ENCODE measurements at places on chromosomes 4 and X.

DNA sequence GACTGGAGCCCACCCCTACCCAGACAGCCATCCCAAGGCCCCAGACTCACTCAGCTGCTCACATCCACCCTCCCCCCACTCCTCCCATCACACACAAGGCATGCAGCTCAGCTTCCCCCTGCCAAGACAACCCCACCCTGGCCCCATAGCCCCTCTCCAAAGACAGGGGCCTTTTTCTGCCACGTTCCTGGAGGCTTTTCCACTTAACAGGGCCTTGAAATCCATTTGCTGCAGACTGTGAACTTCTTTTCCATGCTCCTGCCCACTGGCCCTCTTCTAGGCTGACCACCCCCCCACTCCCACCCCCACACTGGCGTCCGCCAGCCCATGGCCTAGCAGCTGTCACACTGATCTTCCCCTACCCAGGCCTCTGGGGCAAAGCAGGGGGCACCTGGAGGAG is 76.0 kb downstream of the PJA1 start:
- no peak for DNase-seq

- no peak for DNase-seq
These were observed 168.3 kb downstream of the TMA16 start for GRCh38 chr4:163662768-163663167.

- no peak for DNase-seq
These were observed 8.1 kb downstream of the RTL5 start for GRCh38 chrX:72123471-72124185.

DNA sequence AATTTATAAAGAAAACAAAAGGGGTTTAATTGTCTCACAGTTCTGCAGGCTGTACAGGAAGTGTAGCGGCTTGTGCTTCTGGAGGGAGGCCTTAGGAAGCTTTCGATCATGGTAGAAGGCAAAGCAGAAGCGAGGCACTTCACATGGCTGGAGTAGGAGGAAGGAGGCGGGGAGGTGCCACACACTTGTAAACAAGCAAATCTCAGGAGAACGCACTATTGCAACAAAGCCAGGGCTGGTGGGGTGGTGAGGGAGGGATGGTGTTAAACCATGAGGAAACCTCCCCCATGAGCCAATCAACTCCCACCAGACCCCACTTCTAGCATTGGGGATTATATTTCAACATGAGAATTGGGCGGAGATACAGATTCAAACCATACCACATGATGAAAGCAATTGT is 1116.3 kb downstream of the FAT4 start:
- DNase-seq: no peak

- no peak for DNase-seq
These were observed 28.7 kb downstream of the STIM2 start for GRCh38 chr4:26889356-26889755.

GRCh38 chr4:15901007-15901406 is 37.5 kb downstream of the FGFBP1 start:
- DNase-seq: no peak

DNA sequence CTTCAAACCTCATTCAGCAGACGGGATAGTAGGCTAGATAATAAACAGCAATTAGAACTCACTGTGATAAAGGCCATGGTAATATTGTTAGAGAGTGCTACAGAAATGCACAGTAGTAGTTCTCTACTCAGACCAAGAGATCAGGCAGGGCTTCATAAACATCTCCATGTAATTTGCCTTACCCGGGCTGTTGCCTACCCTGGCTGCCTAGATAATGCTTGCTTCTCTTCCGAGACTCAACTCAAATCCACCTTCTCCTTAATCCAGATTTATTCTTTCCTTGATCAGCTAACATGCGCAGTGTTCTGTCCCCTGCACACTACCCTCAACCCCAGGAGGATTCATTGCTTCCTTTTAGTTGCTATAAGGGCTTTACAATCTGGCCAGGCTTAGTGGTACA is 21.8 kb downstream of the ANK2 start:
- no peak for DNase-seq

DNA sequence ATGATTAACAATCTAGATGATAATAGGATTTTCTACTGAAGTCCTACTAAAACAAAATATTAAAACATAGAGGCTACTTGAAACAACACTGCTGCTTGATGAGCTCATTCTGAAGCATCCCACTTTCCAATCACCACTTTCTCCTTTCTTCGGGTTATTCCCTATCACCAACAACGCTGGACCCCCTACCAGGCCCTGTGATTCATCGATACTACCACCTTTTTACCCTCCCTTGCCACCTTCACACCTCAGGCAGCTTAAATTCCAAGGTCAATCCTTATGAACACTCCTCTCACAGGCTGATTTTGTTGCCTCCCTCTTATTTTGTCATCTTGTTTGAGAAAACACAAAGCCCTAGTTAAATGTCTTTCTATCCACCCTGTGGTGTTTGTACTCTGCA is 102.6 kb downstream of the IQCM start:
- DNase-seq: no peak

DNA sequence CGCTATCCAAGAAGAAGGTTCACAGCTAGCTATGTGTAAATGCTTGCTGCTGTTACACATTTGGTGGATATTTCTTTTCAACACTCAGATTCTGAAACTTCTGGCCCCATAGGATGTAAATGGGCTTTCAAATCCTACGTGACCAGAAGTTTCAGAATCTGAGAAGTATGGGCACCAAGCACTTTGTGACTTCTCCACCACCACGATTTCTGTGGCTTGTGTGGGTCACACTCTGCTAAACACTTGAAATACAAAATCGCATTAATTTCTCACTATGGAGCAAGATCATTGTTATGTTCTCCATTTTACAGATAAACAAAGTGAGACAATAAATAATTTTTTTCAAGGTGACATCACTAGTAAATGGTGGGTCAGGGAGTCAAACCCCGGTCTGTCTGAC is 259.4 kb upstream of the JADE1 start:
- DNase-seq: no peak

DNA sequence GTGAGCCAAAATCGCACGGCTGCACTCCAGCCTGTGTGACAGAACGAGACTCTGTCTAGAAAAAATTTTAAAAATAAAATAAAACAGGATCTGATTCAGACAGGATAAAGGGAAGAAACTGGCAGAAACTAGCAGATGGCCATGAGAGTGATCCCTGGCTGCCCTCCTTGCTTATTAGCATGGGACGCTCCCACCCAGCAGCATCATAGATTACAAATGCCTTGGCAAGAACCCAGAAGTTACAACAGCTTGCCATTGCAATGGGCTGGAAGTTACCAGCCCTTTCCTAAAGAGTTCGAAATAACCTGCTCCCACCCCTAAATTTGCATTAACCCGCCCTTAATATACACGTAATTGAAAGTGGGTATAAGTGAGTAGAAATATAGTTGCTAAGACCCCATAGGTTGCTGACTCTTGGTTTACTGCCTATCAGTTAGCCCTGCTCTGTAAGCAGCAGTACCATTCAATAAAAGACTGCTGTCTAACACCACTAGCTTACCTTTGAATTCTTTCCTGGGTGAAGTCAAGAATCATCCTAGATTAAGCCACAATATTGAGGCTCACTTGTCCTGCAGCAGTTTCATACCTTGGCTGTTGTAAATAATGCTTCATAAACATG is 9.1 kb upstream of the XAGE2 start:
- DNase-seq: no peak

DNA sequence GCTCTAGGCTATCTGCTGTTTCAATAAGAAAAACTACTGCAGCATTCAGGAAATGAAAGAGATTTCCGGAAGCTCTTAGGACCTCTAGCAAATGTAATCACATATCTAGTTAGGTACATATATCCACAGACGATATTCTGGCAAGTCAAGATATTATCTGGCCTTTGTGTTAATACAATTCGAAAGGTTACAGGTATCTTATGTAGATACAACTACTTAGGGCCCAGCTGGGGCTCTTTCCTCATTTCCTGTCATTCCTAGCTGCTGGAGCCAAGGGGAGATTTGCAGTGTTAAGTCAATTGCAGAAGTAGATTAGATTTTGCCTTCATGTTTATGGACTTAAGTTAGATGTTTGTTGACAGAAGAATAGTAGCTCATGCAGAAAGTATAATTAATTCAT is 299.5 kb downstream of the ARHGAP24 start:
- no peak for DNase-seq

DNA sequence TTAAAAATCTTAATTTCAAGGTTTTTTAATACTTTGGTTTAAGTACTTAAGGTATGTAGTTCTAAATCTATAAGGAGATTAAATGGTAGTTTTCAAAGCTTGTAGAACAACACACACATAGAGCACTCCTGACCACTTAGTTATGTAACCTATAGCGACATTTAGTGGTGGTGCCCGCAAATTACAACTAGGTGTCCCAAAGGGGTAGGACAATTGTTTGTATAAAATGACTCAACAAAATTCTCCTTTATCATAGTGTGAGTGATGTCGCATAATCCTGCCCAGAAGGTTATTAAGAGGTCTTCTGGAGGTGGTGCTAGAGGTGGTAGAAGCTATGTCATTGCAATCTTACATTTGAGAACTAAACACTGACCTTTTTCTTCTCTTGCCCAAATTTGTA is 373.0 kb upstream of the RASGEF1B start:
- DNase-seq: peak; percentile 70

DNA sequence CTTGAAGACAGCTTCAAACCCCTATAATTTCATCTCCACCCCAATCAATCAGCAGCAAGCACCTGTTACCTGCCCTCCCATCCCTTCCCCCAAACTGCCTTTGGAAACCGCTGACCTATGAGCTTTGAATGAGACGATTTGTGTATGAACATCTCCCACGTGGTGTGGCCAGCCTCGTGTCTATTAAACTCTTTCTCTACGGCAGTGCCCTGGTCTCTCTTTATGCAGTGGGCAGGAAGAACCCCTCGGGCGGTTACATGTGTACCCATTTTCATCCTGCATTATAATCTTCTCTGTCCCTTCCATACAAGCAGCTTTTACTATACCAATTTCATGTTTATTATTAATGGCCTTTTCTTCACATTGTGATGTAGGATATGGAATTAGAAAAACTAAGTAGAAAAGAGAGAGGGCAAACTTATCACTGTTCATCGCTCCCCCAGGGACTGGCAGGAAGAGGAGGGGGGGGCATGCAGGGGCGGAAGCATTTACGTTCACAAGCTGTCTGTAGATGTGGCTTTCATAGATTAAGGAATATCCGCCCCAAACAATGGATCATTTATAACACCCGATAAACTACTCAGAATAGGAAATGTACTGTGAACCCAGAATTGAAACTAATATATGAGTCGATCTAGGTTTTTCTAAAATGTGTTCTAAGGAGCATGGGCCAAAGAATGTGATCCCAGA is 95.5 kb upstream of the ZNF518B start:
- no peak for DNase-seq

GRCh38 chr4:41106081-41106480 is 108.3 kb downstream of the APBB2 start:
- no peak for DNase-seq

DNA sequence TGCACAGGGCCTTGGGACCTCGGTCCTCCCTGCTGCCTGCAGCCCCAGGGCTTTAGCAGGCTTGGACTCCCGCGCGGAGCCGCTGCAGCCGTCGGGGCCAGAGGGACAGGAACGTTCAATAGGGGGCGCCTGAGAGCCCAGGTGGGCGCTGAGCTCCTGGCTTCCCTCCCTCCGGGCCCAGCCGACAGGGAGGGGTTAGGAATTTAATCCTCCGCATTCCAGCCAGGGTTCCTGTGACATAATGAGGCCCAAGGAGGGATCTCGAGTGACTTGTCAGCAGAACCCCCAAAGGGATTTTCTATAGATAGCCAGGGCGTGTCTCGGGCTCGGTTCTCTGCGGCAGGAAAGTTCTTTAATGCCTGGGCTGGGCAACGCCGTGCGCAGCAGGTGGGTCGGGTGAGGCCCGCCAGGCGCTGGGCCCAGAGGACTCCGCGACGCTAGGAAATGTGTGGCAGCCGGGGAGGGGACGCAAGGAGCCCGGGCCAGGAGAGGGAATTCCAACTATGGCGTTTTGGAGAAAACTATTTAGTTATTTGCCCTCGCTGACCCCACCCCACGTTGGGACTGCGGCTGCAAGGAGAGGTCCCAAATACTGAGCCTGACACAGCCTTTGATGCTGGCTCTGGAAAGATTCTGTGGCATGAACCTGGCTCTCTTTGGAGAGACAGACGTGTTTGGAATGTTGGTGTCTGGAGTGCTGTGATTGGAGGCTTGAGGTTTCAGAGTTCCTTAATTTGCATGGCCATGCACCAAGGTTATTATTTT is 285.2 kb upstream of the GATB start:
- DNase-seq: no peak

- no peak for DNase-seq
These were observed 59.6 kb downstream of the UGT8 start for GRCh38 chr4:114658179-114658578.

- DNase-seq: no peak
These were observed 90.6 kb downstream of the MID1IP1 start for GRCh38 chrX:38891641-38892413.

GRCh38 chr4:172055046-172055445 is 241.8 kb downstream of the GALNTL6 start:
- no peak for DNase-seq

DNA sequence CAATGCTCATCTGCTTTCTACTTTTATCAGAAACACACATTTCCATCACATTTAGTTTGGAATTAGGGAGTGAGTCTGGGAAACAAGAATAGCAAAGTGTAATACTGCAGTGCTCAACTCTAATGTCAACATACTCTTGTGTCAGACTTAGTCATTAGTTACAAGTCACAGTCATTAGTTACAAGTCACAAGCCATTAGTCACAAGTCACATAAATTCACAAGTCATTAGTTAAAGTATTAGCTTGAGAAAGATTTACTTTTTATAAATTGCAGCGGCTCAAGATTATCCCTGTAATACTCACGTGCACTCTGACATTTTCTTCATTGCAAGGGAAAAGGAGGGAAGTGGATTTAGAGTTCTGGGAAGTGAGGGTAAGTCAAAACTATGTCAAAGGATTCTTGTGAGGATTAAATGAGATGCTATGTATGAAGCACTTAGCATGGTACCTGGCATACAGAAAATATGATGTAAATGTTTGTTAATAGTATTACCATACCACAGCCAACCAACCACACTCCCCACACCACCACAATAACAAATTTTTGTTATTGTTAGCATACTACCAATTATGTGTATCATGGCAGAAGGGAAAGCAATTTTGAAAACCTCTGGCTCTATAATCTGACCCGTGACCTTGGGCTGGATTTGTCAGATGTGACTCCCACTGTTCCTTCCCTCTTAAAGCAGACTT is 116.6 kb downstream of the ARHGAP24 start:
- no peak for DNase-seq

DNA sequence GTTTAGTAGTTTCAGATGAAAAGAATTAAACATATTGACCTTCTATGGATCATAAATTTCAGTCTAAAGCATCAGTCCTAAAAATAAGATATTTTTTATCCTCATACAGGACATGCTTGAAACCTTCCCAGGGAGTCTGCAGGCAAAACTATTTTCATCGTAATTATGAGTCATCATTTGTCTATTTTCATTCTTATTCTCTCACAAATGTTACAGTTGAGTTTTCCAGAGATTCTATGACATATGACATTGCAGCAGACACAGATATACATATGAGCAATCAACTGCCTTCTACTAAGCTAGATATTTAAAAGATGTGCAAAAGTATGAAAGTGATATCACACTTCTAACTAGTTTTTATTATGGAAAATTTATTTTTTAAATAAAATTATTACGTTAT is 398.0 kb downstream of the MAGEB5 start:
- DNase-seq: no peak

Data from KG1 (cell line).